ENCODE measurements at places on chromosomes 6 and 20.

- no peak for DNase-seq
Measured at GRCh38 chr6:19525673-19526072, 311.5 kb upstream of the ID4 start.

GRCh38 chr6:11294228-11294627 is 61.8 kb upstream of the NEDD9 start:
- no peak for DNase-seq

DNA sequence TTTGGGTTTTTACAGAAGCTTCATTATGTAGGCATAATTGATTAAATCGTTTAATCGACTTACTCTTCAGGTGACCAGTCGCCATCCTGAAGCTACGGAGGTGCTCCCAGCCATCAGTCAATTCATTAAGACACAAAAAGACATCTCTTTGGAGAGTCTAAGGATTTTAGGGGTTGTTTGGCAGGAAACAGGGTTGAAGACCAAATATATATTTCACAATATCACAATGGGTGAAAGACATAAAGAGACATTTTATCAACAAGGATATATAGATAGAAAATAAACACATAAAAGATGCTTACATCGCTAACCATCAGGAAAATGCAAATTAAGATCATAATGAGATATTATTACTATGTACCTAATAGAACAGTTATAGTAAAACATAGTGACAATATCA is 104.0 kb upstream of the SIRPG start:
- DNase-seq = no peak

- DNase-seq = no peak
Measured at GRCh38 chr20:45500022-45500421, 15.4 kb downstream of the SPINT3 start.

- DNase-seq = no peak
Measured at GRCh38 chr6:96074006-96074405, 58.2 kb downstream of the FUT9 start.

DNA sequence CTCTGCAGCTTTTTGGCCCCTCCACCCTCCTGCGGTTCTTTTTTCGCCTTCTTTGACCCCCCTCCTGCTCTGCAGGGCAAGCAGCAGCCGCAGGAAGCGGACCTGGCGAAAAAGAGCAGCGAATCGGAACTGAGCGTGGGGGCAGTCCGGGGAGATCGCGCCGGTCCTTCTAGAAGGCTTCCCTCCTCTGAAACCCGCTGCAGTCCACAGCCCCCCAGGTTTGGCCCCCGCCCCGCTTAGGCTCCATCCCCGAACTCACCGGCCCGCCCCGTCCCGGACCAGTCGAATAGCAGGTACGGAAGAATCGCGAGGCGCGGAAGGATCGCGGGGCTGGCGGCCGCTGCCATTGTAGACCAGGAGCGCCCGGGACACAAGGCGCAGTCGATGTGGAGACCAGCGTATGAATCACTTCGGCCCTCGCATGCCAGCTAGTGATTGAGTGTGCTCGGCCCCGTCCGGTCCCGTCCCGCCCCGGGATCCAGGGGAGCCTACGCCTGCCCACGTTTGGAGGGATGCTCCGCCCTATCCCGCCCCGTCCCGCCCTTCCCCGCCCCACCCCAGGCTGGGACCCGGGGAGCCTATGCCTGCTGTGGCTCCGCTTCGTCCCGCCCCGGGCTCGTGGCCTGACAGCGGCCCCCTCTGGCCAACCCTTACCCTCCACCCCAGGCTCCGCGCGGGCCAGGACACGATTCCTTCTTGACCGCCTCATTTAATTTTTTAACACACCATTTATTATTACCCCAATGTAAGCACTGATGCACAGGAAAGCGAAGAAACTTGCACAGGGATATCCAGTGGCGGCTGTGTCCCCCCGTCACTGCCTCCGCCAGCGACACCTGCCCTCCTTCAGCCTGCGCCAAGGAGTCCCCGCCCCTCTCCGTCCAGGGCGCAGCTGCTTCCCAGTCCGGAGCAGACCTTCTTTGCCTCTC is at the start of gene ULBP3:
TSS of gene ULBP3 (minus strand) at position 402 of the 929 bp plus-strand sequence. CDS start at position 347, 55 bp downstream.
- peak; percentile 93 for DNase-seq

DNA sequence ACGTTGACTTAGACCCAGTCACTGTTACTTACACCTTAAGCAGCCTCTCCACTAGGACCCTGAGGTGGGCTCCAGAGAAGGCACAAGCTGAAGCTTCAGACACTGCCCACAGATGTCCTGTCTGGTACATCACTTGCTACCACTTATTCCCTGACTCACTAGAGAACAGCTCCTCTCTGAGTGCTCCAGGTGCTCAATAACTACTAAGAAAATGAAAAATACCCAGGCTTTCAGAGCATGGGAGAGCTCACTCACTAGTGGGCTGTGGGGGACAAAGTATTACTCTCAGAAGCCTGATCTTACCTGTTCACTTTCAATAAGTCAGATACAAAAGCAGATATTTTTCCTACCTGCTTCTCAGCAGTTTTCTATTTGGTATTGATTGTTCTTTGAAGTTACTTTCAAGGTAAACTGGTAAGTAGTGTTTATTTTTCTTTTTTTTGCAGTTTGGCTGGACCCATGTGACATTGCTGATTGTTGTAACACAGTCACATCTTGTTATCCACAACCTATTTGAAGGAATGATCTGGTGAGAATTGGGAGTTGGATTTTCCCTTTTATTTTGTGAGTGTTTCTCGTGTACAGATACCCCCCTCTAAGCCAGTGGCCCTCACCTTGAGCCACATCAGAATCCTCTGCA is 55.9 kb downstream of the CDS2 start:
- no peak for DNase-seq

GRCh38 chr6:134314006-134314821 is 3.7 kb downstream of the SGK1 start:
- DNase-seq = no peak

GRCh38 chr6:134322216-134322615 is 4.3 kb upstream of the SGK1 start:
- DNase-seq = no peak

GRCh38 chr20:62316331-62317166 is 13.8 kb downstream of the ADRM1 start:
- no peak for DNase-seq

DNA sequence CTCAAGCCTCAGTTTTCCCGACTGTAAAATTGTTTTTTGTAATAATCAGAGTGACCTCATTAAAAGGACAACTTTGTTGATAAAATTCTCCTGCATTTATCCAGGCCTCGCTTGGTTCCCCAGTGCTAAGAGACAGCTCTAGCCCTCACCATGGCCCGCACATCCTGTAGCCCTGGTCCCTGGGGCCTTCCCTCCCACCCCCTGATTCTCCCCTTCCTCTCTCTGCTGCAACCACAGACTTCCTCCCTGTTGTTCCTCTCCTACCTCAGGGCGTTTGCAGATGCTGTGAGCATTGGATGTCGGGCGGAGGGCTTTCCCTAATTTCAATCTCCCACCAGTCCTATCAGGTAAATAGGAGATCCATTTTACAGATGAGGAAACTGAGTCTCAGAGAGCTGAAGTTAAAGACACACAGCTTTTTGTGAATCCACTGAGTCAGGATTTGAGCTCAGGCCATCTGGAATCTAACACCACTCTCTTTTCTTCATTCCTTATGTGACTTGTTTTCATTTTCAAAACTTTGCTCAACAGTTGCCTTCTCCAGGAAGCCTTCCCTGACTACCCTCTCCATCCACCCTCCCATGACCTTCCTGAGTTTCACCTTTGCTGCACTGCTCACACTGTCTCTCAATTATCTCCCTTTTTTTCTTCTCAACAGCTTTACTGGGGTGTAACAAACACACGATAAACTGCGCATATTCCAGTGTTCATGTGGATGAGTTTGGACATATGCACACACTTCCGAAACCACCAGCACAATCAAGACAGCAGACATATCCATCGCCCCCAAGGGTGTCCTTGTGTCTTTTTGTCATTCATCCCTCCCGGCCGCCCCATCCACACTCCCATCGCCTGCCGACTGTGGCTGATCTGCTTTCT is 107.1 kb downstream of the CEBPB start:
- no peak for DNase-seq

- DNase-seq = no peak
Measured at GRCh38 chr6:130997061-130997753, 65.8 kb downstream of the EPB41L2 start.

DNA sequence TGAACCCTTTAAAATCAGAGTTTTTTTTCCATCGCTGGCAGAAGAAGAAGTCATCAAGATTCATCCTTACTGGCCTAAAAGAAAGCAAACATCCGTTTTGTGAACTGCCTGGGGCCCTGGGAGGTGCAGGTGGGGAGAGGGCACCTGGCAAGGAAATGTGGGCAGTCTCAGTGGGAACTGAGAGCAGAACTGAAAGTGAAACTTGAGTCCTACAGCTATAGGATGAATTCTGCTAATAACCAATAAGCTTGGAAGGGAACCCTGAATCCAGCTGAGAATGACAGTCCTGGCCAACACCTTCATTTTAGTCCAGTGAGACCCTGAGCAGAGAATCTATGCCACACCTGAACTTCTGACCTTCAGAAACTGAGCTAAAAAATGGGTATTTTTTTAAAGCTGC is 130.1 kb upstream of the ASCC3 start:
- DNase-seq = no peak

- no peak for DNase-seq
Measured at GRCh38 chr6:52653151-52653550, 17.8 kb upstream of the TMEM14A start.

DNA sequence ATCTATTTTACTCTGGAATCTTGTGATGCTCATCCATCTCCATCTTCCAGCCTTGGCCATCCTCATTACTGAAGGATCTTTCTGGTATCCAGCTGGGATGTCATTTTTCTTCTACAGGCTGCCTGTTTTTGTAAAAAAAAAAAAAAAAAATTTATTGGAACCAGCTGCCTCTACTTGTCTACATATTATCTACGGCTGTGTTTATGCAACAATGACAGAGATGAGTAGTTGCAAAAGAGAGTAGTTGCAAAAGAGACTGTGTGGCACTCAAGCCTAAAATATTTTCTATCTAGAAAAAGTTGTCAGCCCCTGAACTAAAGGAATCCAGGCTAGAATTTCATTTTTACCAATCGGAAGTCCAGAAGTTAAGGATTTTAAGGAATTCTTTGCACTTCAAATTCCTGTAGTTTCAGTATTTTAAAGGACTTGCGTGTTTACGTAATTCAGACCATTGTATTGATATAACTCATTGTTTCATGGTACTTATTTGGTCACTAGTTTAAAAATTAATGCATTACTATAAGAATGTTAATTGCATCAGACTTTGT is 38.6 kb upstream of the PLCG1 start:
- DNase-seq = no peak

DNA sequence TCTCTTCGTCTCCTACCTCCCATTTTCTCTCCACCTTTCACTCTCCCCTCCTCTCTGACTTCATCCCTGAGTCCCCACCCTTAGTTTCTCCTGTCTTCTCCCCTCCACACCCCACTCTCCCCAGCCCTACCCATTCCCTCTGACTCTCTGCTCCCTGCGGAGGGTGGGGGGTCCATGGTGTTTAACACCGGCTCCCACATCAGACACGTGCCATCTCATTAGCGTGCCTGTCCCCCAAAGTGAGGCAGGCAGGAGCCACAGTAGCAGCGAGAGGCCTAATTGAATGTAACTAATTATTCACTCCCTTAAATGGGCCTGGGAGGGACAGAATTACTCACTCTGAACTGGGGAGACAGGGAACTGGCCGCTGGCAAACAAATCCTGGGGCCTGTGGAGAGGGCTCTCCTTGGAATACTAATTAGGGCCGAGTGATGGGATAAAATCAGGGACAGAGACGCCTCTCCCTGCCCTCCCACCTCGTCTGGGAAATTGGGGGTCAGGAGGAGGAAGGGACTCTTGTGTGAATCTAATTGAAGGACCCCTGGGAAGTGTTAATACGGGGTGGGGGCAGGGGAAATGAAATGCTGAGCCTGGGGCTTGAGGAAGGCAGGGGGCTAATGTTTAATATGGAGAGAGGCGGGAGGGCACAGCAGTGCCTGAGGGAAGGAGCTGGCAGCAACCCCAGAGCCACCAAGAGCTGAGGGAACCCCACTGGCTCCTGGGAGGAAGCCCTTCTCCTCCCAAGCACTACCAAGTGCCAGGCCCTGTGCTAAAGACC is 17.9 kb downstream of the CD40 start:
- DNase-seq = no peak

- DNase-seq = no peak
Measured at GRCh38 chr6:98200084-98200483, 634.3 kb upstream of the POU3F2 start.

DNA sequence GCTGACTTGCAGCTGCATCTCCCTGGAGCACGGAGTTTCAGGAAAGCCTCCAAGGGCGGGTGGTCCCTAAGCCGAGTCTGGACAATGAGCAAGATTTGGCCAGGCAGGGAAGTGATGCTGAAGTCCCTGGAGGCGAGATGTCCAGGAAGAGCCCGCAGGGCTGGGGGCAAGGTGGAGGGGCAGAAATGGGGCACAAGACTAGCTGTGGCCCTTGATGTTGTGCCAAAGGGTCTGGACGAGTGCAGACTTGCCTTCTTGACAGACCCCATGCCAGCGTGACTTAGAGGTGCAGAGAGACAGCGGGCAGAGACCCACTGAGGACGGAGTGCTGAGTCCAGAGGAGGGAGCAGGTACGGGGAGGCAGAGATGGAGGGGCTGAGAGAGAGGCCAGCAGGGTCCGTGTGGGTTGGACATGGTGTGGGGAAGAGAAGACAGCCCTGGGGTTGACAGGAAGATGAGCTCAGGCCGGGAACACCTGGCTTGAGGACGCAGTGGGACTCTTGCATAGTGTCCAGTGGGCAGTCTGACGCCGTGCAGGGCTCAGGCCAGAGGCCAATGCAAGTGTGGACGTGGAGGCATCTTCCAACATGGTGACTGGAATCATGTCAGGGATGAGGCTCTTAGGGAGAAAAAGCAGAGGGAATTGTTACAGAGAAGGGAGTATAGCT is 8.7 kb downstream of the UNC93A start:
- DNase-seq = no peak

- DNase-seq = peak; percentile 31
Measured at GRCh38 chr6:14129575-14129974, 12.0 kb downstream of the CD83 start.

DNA sequence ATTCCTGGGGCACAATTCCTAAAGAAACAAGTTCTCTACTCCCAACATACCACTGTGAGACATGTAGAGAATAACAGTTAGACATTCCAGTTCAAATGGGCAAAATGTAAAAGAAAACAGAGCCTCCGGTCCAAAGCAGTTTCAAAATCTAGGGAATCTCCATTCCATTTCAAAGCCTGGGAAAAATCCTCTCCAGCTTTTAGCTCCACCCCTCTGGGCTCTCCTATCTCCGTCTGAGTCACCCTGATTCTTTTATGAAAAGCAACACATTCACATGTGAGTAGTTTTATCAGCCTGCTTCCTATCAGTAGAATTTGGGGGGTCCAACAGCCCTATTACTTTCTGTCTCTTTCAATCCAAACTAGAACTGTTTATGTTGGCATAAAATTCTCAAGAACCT is 3.7 kb downstream of the CSNK2A1 start:
- DNase-seq = no peak

- DNase-seq = no peak
Measured at GRCh38 chr6:100886076-100886475, 4.9 kb upstream of the ASCC3 start.
